ENCODE measurements at places on chromosomes 13 and 19. TPM values are rescaled to one million over a fixed set of nuclear protein-coding genes. Genes with fewer than 3 reads are reported as not detected.
A peak's percentile ranks its signal among the peaks of the same experiment; 100 is the strongest.

DNA sequence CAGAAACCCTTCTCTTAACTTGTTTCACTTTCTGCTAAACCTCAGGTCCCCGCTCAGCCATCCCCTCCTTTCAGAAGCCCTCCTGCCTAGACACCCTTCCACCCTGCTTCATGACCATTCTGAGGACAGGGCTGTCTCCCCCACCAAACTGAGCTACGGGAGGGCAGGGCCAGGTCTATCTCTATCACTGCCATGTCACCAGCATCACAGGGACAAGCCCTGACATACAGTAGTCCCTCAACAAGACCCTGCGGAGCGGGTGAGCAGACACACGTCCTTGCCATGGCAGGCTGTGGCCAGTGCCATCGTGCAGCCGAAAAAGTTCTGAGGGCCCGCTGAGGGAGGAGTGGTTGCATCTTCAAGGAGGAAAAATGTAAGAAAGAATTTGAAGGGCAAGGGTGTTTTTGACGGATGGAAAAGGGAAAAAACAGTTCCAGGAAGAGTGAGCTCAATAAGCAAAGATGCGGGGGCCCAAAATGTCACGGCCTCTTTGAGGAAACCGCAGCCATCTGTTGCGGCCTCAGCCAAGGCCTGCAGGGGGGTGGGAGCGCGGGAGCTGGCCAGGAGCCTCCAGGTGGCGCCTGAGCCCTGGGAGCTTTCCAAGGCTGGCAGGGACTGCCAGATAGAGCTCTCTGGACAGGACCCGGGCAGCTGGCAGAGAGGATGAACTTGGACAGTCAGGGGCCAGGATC is 8.1 kb downstream of the PTGIR start:
- DNase-seq: peak; percentile 86

Gene ZNF541
- not detected for total RNA-seq

DNA sequence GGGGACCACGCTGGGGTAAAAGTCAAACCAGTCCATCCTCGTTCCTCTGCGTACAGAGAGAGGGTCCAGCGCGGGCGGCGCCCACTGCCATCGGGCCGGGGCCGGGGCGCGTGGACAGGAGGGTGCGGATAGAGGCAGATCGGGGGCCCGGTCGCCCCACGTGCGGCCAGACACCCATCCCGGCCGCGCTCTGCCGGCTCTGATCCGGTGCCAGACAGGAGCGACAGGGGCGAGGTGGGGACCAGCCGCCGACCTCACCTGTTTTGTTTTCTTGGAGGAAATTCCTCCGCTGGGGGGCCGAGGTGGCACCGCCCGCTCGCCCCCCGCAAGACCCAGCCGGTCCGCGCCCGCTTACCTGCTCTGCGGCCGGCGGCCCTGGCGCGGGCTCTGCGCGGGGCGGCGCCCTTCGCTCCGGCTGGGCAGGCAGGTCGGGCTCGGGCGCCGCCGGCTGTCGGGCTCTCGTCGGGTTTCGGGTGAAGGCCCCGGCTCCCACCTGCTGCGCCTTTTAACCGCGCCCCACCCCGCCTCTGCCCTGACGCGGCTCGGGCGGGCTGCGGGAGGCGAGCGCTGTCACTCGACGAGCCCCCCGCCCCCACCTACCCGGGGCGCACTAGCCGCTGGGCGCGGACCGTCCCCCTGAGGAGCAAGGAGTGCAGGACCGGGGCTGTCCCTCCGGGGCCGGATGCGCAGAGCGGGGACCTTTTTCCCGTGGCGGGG is at the start of gene GJB6:
TSS of gene GJB6 (minus strand) at position 481 of the 717 bp plus-strand sequence. CDS start 8,839 bp downstream, outside the sequence.
- DNase-seq: peak; percentile 46

- no peak for DNase-seq
These were observed 53.2 kb downstream of the EPS15L1 start for GRCh38 chr19:16418597-16418962.

DNA sequence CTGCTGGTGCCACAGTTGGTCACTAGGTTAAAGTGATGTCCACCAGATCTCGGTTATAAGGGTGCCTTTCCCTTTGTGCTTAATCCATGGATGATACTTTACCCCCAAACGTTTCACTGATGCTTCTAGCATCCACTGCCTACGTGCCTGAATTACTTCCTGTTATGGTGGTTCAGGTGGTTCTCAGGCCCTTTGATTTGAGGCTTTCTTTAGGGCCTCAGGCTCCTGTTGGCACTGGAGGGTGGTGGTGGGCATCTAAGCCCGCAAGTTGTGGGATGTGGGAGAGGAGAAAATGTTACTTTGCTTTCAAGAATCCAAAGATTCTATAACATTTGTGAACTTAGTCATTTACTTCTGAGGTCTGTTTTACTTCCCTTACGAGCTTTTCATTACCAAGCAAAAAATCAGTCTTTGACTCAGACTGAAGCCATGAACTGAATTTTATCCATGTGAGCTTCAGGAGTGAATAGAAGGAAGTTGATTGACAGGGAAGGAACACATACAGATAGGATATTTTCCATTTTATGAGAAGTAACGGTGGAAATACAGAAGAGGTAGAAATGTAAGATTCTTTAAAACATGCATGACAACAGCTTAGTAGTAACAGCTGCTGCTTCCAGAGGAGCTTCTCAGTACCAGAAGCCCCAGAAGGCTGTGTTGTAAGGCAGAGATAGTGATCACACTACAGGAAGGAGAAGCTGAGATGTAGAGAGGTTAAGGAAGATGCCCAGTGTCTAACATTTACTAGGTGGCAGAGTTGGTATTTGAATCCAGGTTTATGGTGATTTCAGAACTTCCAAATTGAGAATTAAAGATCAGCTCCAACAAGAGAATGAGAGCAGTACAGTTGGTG is 65.0 kb downstream of the ARHGEF7 start:
- DNase-seq: no peak
